ENCODE measurements at places on chromosomes 6 and 20. TPM values are rescaled to one million over a fixed set of nuclear protein-coding genes. Genes with fewer than 3 reads are reported as not detected.

Gene LY6G5C
- 0.95 TPM for total RNA-seq

DNA sequence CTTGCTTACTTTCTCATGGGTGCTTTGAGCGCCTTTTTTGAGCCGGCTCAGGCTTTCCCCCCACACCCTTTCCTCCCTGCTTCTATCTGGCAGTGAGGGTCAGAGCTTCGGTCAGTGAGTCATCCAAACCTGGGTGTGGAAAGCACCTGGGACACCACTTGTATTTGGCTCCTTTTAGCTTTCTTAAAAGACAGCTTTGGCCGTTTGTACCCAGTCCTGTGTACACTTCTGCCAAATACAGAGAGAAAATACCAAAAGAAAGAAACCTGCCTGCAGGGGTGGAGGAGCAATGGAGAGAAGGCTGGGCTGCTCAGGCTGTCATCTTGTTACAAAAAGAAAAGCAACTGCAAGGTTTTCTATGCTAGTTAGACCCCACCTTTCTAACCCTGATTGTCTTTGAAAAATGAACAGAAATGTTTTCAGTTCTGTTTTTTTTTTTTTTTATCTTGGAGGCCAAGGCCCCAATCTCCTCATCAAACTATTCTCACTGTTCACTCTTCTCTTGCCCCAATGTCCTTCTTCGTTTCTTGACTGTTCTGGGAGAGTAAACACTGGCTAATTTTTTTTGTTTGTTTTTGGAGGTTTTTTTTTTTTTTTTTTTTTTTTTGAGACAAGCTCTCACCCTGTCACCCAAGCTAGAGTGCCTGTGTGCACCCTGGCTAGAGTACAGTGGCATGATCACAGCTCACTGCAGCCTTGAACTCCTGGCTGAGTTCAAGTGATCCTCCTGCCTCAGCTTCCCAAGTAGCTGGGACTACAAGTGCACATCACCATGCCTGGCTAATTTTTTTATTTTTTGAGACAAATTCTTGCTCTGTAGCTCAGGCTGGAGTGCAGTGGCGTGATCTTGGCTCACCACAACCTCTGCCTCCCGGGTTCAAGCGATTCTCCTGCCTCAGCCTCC, 76.4 kb downstream of the SSR1 start:
- DNase-seq: no peak
- no peaks in the 10 kb centered on the region for H3K27me3 ChIP-seq
- peaks cover 52% of the 10 kb centered on the region for H3K36me3 ChIP-seq
- peaks cover 11% of the 10 kb centered on the region for H3K4me1 ChIP-seq
- no peak overlapping the region for H3K4me3 ChIP-seq

Gene GHRH
- not detected for total RNA-seq

GRCh38 chr6:138485586-138486248, 13.6 kb downstream of the NHSL1 start:
- H3K27me3 ChIP-seq: no peaks in the 10 kb centered on the region
- no peak for DNase-seq

Gene CST4
- not detected for total RNA-seq

Gene LY6G6D
- total RNA-seq: not detected

- H3K27me3 ChIP-seq: no peaks in the 10 kb centered on the region
- no peaks in the 10 kb centered on the region for H3K36me3 ChIP-seq
- no peak overlapping the region for H3K27ac ChIP-seq
- no peak for DNase-seq
Observed at GRCh38 chr6:20700375-20700774, 166.1 kb downstream of the CDKAL1 start.
